Glutamatergic neuron (in vitro differentiated cells): ENCODE measurements at places on chromosomes 3 and 15. TPM values are rescaled to one million over a fixed set of nuclear protein-coding genes. Genes with fewer than 3 reads are reported as not detected.

The CELSR3 gene
- total RNA-seq = 162 TPM

The HESX1 gene
- not detected for total RNA-seq

The AQR gene
- 36.8 TPM for total RNA-seq

The LNP1 gene
- total RNA-seq = 2.0 TPM

The ITIH3 gene
- not detected for total RNA-seq

The JMJD7 gene
- 26.6 TPM for total RNA-seq

The ZNF80 gene
- total RNA-seq = not detected

DNA sequence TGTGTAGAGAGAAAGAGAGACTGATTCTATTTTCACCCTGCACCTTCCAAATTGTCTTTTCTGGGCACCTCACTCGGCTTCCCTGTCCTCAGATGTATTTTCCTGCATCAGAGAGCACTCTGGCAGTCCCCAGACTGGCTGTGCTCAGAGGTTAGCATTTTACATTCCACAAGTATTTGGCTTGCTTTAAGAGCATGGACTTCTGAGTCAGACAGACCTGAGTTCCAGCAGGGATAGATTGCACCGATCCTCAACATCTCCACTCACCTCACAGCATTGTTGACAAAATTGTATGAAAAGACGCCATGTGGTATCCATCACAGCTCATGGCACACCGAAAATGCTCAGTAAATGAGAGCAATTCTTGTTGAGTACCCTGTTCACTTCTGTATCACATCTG lies 45.6 kb downstream of the SST start:
- H3K27me3 ChIP-seq = no peaks in the 10 kb centered on the region
- no peak for DNase-seq
- no peak overlapping the region for H3K4me3 ChIP-seq
- peaks cover 13% of the 10 kb centered on the region for H3K4me1 ChIP-seq
- H3K36me3 ChIP-seq = no peaks in the 10 kb centered on the region
- H3K27ac ChIP-seq = no peak overlapping the region

DNA sequence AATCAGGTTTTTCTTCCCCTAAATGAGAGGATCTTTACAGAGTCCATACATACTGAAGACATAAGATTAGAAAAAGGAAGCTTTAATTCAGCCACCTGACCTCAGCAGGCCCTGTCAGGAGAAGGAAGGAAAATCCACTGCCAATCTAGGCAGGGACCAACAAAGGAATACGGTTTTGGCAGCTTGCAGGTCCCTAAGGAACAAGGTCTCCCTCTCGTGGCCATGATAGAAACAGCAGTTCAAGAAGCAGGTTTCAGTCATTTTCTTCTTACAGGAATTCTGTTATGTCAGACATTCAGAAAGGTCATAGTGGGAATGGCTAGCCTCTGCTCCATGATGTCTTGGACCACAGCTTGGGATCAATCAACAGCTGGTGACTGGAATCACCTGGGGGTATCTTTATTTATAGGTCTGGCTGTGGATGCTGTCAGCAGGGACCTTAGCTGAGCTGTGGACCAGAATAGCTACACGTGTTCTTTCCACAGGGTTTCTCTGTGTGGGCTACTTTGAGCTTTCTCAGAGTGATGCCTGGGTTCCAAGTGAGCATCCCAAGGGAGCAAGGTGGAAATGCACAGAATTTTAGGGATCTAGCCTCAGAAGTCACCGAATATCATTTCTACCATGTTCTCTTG lies 9.4 kb upstream of the CMSS1 start:
- H3K4me1 ChIP-seq = peaks cover 3% of the 10 kb centered on the region
- DNase-seq = peak; percentile 60
- H3K4me3 ChIP-seq = no peak overlapping the region
- H3K27me3 ChIP-seq = no peaks in the 10 kb centered on the region
- H3K36me3 ChIP-seq = peaks cover 15% of the 10 kb centered on the region

DNA sequence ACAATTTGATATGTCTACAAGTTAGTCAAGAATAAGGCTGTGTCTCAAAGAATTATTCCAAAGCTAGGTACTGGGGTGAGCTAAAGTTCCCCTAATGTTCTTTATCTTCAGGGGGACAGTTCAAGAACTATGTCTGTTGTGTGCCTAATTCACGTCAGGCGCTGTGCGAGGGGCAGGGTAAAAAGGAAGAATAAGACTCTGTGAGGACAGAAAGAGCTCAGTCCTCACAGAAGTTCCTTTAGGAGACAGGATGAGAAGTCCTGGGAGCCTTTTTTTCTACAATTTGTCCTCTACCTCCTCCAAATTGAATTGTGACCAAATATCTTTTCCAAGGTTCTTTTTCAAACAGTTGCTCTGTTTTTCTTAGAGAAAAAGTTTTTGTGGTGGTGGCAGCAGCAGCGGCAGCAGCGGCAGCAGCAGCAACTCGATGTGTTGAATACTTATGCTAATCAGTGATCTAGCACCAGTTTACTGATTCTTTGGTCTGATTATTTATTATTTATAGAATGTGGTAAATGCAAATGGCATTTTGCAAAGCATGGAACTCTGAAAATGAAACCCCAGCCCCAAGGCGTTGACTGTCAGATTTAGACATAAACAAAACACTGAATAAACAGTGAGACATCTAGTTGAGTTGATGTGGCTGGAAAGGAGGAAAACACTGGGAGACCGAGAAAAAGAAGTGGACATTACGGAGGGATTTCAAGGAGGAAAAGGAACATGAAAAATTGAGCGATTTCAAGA lies 88.6 kb downstream of the GTPBP8 start:
- H3K4me1 ChIP-seq = no peaks in the 10 kb centered on the region
- no peak for DNase-seq
- H3K27me3 ChIP-seq = peaks cover 2% of the 10 kb centered on the region
- H3K36me3 ChIP-seq = no peaks in the 10 kb centered on the region
- H3K4me3 ChIP-seq = no peak overlapping the region

- no peak overlapping the region for H3K27ac ChIP-seq
- H3K4me1 ChIP-seq = peaks cover 5% of the 10 kb centered on the region
- DNase-seq = no peak
- no peaks in the 10 kb centered on the region for H3K36me3 ChIP-seq
- no peak overlapping the region for H3K4me3 ChIP-seq
Observed at GRCh38 chr3:17745894-17746293, 3.5 kb upstream of the TBC1D5 start.

DNA sequence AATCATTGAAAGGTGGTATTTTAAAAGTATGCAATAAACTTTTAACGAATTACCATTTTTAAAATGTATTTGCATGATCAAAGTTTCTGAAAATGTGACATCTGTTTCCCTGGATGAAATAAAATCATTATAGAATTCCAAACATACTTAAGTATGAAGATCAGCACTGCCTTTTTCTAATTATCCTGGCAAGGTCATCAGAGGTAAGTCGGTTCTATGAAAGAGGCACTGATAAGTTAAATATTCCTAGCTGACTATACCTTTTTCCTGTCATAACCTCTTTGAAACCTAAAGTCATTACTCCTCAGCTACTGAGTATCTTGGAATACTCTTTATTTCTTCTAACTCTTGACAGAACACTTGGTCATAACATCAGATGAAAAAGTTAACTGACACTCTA lies 406.1 kb upstream of the ALCAM start:
- no peak overlapping the region for H3K27ac ChIP-seq
- H3K36me3 ChIP-seq = no peaks in the 10 kb centered on the region
- no peak for DNase-seq
- H3K27me3 ChIP-seq = no peaks in the 10 kb centered on the region
- H3K4me3 ChIP-seq = no peak overlapping the region

DNA sequence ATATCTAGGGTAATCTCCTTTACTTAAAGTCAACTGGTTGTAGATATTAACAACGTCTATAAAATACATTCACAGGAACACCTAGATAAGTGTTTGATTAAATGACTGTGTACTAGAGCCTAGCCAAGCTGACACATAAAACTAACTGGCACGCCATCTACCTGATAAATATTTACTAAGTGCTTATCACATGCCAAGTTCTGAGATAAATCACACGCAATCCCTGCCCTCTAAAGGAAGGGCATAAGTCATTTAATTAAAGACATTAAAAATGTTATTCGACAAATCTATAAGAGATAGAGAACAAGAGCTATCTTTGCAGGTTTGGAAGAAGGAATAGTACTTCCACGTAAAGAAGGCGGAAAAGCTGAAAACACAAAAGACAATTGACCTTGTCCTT lies 11.1 kb upstream of the MB21D2 start:
- no peak for DNase-seq
- no peaks in the 10 kb centered on the region for H3K36me3 ChIP-seq
- peaks cover 15% of the 10 kb centered on the region for H3K4me1 ChIP-seq
- H3K27ac ChIP-seq = no peak overlapping the region
- H3K4me3 ChIP-seq = no peak overlapping the region

DNA sequence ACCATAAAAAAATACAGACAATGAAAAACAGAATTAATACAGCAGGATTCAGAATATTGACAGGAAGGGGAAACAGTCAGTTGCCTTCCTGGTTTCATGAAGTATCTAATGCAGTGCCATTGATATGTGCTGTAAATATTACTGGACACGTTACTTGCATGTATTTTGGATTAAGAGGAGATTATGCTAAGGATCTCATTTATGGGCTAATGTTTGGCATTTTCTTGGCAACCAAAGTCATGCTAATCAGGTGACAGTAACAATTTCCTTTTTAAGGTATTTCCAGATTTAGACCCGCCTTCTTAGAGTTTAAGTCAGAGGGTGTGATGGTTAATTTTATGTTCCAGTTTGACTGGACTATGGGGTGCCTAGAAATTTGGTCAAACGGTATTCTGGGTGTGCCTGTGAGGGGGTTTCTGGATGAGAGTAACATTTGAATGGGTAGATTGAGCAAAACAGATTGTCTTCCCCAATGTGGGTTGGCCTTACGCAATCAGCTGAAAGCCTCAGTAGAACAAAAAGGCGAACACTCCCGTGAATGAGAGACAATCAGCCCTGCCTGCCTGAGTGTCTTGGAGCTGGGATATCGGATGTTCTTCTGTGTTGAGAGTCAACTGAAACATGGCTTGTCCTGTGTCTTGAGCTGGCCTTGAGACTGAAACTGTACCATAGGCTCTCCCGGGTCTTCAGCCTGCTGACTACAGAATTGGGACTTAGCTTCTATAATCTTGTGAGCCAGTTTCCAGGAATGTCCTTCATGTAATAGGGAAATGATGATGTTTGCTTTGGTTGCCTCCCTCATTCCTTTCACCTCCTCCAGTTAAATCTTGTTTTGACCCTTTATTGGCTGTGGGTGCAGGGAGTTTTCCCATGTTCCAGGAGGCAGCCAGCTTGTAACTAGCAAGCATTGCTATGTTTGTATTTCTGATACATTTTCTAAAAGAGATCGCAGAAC lies 10.5 kb downstream of the SQOR start:
- H3K4me3 ChIP-seq = no peak overlapping the region
- peaks cover 4% of the 10 kb centered on the region for H3K27me3 ChIP-seq
- no peaks in the 10 kb centered on the region for H3K36me3 ChIP-seq
- DNase-seq = no peak

- no peaks in the 10 kb centered on the region for H3K36me3 ChIP-seq
- no peak overlapping the region for H3K4me3 ChIP-seq
- DNase-seq = no peak
- peaks cover 4% of the 10 kb centered on the region for H3K27me3 ChIP-seq
- H3K27ac ChIP-seq = no peak overlapping the region
- H3K4me1 ChIP-seq = peaks cover 22% of the 10 kb centered on the region
Observed at GRCh38 chr15:87732976-87733375, 523.6 kb downstream of the NTRK3 start.

DNA sequence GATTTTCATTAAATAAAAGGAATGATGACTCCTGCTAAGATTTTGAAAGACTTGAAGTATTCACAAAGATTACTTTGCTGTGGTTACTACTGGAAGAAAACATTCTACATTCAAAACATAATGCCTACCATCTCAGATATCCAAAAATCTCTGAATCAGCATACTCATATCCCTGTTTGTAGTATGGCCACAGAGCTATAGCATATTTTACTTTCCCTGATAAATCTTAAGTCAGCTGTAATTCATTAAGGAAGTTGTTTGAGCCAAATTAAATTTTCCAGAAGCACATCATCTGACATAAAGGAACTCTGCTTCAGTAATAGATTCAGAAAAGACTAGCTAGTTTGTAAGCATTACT lies 942.0 kb downstream of the ROBO1 start:
- no peak overlapping the region for H3K27ac ChIP-seq
- H3K4me3 ChIP-seq = no peak overlapping the region
- H3K36me3 ChIP-seq = no peaks in the 10 kb centered on the region
- peaks cover 30% of the 10 kb centered on the region for H3K4me1 ChIP-seq
- DNase-seq = no peak

GRCh38 chr3:187628169-187628568 lies 42.0 kb downstream of the SST start:
- peaks cover 11% of the 10 kb centered on the region for H3K4me1 ChIP-seq
- peak overlapping the region; percentile 48 for H3K4me3 ChIP-seq
- DNase-seq = no peak

DNA sequence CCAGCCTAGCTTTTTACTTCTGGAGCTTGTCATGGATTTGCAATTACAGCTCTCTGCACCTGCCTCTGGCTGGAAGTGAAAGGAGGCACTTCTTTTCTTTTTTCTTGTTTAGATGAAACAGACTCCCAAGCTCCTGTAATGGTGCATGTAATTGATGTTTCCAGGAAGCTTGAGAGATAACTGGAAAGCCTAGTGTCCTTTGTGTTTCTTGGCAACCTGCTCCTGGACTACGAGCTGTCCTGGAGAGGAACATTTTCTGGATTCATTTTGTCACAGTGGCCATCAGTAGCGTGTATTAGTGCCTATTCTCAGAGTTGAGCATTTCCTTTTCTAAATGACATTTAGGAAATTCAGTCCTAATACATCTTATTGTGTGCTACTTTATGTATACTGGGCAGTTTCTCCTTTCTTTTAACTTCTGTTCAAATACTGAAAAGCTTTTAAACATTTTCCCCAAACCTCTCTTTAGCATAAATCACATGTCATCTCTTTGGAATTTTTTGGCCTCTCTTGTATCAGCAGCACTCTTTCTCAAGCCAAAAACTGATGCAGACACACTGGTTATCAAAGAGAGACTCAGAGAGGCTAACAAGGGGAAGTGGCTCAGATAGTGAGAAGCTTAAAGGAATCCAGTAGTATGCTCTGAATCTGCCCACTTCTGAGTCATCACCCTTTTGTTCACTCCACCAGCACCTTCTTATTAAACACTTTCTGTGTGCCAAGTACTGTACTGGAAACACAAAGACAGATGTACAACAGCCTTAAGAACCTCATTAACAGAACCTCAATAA lies 62.6 kb upstream of the SLC2A2 start:
- H3K4me3 ChIP-seq = no peak overlapping the region
- H3K4me1 ChIP-seq = peaks cover 4% of the 10 kb centered on the region
- no peaks in the 10 kb centered on the region for H3K36me3 ChIP-seq
- no peaks in the 10 kb centered on the region for H3K27me3 ChIP-seq
- no peak for DNase-seq

GRCh38 chr3:18579661-18580060 lies 154.5 kb upstream of the SATB1 start:
- H3K36me3 ChIP-seq = no peaks in the 10 kb centered on the region
- no peak overlapping the region for H3K4me3 ChIP-seq
- no peak overlapping the region for H3K27ac ChIP-seq
- no peak for DNase-seq
- H3K4me1 ChIP-seq = no peaks in the 10 kb centered on the region

- peaks cover 6% of the 10 kb centered on the region for H3K36me3 ChIP-seq
- H3K27me3 ChIP-seq = peaks cover 14% of the 10 kb centered on the region
- peak; percentile 71 for DNase-seq
- H3K4me1 ChIP-seq = peaks cover 18% of the 10 kb centered on the region
Observed at GRCh38 chr15:92655178-92655995, at the start of gene FAM174B. FAM174B (minus strand) TSS chr15:92655775.

- H3K4me1 ChIP-seq = no peaks in the 10 kb centered on the region
- no peak for DNase-seq
- H3K4me3 ChIP-seq = no peak overlapping the region
- H3K36me3 ChIP-seq = no peaks in the 10 kb centered on the region
- no peaks in the 10 kb centered on the region for H3K27me3 ChIP-seq
Observed at GRCh38 chr3:159416856-159417255, 571.8 kb upstream of the IL12A start.
